ENCODE measurements at places on chromosomes 7 and 10.

DNA sequence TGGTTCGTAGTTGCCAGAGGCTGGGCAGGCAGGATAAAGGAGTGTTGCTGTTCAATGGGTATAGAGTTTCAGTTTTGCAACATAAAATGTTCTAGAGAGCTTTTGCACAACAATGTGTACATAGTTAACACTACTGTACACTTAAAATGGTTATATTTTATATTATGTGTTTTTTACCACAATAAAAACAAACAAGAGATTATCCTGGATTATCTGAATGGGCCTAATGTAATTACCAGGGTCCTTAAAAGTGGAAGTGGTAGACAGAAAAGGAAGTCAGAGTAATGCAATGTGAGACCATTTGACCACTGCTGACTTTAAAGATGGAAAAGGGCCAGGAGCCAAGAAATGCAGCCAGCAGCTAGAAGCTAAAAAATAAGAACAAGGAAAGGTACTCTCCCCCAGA, 159.7 kb downstream of the SGMS1 start:
- no peak for DNase-seq

- DNase-seq: no peak
Measured at GRCh38 chr10:3780021-3780770, 4.8 kb downstream of the KLF6 start.

GRCh38 chr10:94174838-94175237, 181.1 kb downstream of the PLCE1 start:
- no peak for DNase-seq

GRCh38 chr7:106999023-106999422, 45.5 kb upstream of the PRKAR2B start:
- DNase-seq: no peak

DNA sequence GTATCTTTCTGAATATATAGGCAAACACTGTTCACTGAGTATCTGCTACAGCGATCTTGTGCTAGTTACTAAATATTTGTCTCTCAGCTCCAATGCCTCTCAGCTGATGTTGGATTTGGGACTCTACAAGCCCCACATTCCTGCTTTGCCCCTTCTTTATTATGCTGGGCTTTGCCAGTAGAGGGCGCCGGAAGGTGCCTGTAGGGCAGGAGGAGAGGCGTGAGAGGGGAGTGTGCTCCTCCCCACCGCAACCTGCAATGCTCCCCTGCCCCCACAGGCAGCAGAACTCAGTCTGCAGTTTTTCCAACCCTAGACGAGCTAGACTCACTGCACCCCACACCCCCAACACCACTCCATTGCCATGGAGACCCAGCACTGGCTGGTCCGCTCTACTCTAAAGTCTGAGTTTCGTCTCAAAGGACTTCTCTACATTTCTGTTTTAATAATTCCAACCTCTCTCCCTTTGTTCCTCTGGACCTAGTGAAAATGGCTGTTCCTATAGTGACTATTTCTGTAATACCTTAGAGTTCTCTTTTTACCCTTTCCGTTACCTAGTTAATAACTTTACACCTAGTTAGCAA, 337.6 kb downstream of the CCSER2 start:
- no peak for DNase-seq

GRCh38 chr10:24331457-24331856, 122.5 kb downstream of the KIAA1217 start:
- DNase-seq: no peak

- no peak for DNase-seq
Measured at GRCh38 chr10:103514244-103514643, 20.7 kb downstream of the NEURL1 start.

- no peak for DNase-seq
Measured at GRCh38 chr10:124175701-124176348, 82.4 kb upstream of the CHST15 start.

All from activated CD4-positive, CD25-positive, alpha-beta regulatory T cell treated with anti-CD3 and anti-CD28 coated beads, Interleukin-2, amount 50 U/mL, for 72 hours (primary cell).